ENCODE measurements at places on chromosomes 2 and 18.
A peak's percentile ranks its signal among the peaks of the same experiment; 100 is the strongest.

DNA sequence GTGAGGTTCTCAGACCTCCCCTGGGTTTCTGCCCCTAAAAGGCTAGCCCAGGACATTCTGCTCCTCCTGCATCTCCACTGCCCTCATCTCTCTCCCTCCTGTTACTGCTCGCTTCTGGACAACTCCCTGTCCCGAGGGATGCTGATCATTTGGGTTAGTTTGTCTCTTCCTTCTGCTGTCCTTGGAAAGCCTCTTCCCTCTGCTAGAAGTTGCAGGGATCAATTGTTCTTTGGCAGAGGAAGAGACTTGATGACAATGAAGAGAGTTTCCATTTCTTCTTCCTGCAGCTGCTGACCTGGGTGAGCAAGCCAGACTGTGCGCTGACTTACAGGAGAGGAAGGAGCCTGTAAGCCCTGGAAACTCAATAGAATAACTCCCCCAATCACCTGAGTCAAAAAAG is 68.9 kb downstream of the RDH14 start:
- H3K4me3 ChIP-seq = no peak overlapping the region
- H3K36me3 ChIP-seq = no peaks in the 10 kb centered on the region
- no peak for DNase-seq

DNA sequence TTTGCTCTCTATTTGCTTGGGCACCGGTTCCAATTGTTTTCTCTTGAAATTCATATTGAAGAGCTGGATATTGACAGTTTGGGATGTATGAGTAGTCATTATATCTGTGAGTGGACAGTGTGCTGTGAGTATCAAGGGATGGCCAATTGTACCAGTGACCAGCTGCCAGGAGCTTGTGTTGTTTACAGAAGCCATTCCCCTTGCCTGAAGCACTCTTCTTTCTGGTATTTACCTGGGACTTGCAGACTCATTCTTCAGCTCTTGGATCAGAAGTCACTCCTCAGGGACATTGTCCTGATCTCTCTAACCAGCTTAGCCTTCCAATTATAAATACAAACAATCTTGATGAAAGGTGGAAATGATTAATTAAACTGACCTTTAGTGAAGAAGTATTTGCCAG is 438.3 kb upstream of the LRATD1 start:
- H3K4me3 ChIP-seq = no peak overlapping the region
- DNase-seq = no peak
- H3K27me3 ChIP-seq = no peaks in the 10 kb centered on the region
- no peaks in the 10 kb centered on the region for H3K36me3 ChIP-seq
- no peak overlapping the region for H3K27ac ChIP-seq

DNA sequence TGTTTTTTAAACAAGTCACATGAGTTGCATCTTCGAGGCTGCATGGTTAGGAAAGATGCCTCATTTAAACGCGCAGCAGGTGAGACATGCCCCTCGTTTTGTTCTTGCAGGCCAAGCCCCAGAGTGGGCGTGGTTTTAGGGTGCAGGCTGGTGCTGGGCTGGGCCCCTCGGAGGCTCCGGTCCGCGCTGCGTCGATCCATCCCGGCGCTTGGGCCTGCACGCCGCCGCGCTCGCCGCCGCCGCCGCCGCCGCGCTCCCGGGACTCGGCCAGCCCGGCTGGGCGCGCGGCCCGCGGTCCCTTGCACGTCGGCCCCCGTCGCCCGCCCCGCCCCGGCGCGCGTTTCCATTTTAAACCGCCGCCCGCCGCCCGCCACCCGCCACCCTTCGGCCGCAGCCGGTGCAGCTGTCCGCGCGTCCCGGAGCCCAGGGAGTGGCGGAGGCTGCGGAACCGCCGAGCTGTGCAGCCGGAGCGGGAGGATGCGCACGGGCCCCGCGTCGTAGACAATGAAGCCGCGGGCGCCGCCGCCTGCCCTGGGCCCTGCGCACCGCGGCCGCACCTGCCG is 175.5 kb downstream of the AGAP1 start:
- H3K4me1 ChIP-seq = peaks cover 29% of the 10 kb centered on the region
- DNase-seq = peak; percentile 72
- no peaks in the 10 kb centered on the region for H3K36me3 ChIP-seq
- peaks cover 7% of the 10 kb centered on the region for H3K27me3 ChIP-seq
- H3K4me3 ChIP-seq = peak overlapping the region; percentile 51

DNA sequence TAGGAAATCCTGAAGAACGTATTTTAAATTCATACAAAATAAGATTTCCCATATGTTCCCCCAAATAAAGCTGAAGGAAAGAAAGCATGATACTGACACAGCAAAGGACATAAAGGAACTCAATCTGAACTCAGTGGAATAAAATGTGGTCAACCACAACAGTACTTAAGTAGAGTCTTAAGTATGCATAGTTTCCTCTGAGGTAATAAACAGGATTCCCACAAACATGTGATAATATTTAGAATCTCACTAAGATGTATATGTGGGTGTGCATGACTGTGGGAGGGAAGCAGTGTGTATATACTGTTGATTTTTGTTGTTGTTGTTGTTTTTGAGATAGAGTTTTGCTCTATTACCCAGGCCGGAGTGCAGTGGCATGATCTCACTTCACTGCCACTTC is 69.3 kb downstream of the NOL10 start:
- H3K27me3 ChIP-seq = no peaks in the 10 kb centered on the region

DNA sequence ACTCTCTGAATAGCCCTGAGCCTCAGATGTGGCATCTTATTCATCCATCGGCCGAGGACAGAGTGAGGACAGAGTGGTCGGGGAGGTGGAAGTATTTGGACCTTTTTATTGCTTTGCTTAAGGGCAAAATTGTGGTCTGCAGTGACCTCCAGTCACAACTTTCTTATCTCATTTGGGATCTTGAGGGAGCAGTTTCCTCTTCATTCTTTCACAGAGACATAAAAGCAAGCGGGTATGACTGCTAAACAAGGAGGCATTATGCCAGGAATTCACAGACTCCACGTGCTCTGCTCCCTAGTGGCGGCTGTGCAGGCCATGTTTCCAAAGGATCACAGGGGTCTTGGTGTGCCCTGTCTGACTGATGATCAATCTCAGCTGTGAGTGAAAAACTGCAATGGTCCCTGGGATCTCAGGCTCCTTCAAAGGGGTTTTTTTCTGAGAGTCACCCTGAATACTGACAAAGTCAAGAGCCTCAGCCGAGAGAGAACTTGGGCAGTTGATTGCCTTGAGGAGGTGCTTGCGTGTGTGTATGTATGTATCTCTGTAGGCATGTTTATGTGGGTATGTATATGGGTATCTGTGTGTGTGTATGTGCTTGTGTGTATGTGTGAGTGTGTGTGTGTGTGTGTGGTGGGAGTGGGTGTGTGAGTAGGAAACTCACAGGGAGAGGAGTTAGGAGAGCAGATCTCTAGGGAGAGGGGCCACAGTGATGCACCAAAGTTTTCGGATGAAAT is 47.7 kb downstream of the RAPGEF4 start:
- no peak overlapping the region for H3K4me3 ChIP-seq
- H3K4me1 ChIP-seq = no peaks in the 10 kb centered on the region
- no peak overlapping the region for H3K27ac ChIP-seq

DNA sequence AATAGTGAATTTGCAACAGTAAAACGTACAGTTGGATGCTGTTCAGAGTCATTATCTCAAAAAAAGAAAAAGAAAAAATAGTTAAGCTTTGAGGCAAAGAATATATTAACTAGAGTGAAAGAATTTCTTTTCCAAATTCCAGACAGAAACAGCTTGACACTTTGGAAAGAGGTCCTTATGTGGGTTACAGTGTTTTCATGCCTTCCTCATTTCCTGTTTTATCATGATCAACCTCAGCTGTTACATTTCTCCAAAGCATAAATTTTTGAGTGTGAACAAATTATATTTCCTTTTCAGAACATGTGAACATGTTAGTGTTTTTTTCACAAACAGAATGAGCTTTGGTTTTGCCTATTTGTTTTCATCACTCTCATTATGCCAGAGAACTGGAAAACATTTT is 13.6 kb downstream of the FRZB start:
- no peak for DNase-seq
- H3K36me3 ChIP-seq = no peaks in the 10 kb centered on the region
- H3K27me3 ChIP-seq = no peaks in the 10 kb centered on the region
- no peak overlapping the region for H3K27ac ChIP-seq
- H3K4me3 ChIP-seq = no peak overlapping the region

DNA sequence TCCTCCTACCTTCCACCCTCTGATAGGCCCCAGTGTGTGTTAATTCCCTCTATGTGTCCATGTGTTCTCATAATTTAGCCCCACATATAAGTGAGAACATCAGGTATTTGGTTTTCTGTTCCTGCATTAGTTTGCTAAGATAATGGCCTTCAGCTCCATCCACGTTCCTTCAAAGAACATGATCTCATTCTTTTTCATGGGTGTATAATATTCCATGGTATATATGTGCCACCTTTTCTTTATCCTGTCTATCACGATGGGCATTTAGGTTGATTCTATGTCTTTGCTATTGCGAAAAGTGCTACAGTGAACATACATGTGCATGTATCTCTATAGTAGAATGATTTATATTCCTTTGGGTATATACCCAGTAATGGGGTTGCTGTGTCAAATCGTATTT is 46.8 kb upstream of the PDE1A start:
- H3K27ac ChIP-seq = no peak overlapping the region
- H3K4me3 ChIP-seq = no peak overlapping the region
- H3K36me3 ChIP-seq = no peaks in the 10 kb centered on the region
- no peaks in the 10 kb centered on the region for H3K27me3 ChIP-seq
- no peak for DNase-seq

DNA sequence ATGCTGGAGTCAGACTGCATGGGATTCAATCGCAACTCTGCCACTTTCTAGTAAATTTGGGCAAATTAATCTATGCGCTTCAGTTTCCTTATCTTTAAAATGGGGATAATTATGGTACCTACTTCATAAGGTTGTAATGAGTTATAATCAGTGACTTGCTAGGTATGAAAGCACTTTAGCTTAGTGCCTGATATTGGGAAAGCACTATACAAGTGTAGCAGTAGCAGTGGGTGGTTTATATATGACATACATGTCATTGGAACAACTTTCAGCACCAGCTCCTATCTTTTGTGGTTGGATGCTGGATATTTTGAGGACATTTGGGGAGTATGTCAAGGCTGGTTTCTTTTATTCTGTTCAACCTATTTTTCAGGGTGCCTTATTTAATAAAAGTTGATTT is 277.7 kb downstream of the CAMKMT start:
- H3K27me3 ChIP-seq = no peaks in the 10 kb centered on the region
- no peak overlapping the region for H3K4me3 ChIP-seq

DNA sequence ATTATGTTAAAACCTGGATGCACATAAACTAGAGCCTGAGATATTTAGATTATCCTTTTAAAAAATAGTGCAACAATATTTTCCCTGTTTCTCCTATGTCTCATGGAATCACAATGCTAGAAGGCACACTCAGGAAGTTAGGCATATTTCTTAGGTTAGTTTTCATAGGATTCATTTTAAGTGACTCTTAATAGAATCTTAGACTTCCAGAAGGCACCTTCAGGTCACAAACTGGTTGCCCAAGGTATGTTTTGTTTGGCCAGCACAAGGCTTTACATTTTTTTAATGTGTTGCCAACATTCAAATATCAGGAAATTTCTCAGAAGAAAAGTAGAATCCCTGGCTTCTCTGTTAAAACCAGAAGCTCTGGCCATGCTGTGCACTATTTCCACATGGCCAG is 129.3 kb downstream of the LNPK start:
- H3K27ac ChIP-seq = no peak overlapping the region
- H3K4me1 ChIP-seq = no peaks in the 10 kb centered on the region
- no peak overlapping the region for H3K4me3 ChIP-seq
- no peaks in the 10 kb centered on the region for H3K36me3 ChIP-seq
- H3K27me3 ChIP-seq = no peaks in the 10 kb centered on the region

- no peaks in the 10 kb centered on the region for H3K27me3 ChIP-seq
- H3K27ac ChIP-seq = no peak overlapping the region
- H3K36me3 ChIP-seq = no peaks in the 10 kb centered on the region
- no peak for DNase-seq
These were observed 59.9 kb downstream of the SH3RF3 start for GRCh38 chr2:109188898-109189297.

- no peaks in the 10 kb centered on the region for H3K36me3 ChIP-seq
- DNase-seq = no peak
- peaks cover 11% of the 10 kb centered on the region for H3K4me1 ChIP-seq
- H3K27me3 ChIP-seq = no peaks in the 10 kb centered on the region
- H3K27ac ChIP-seq = no peak overlapping the region
- no peak overlapping the region for H3K4me3 ChIP-seq
These were observed 168.1 kb upstream of the ID2 start for GRCh38 chr2:8513601-8514273.

GRCh38 chr2:75456825-75457224 is 103.9 kb downstream of the EVA1A start:
- no peaks in the 10 kb centered on the region for H3K36me3 ChIP-seq
- no peaks in the 10 kb centered on the region for H3K4me1 ChIP-seq
- no peak overlapping the region for H3K4me3 ChIP-seq
- H3K27ac ChIP-seq = no peak overlapping the region
- no peaks in the 10 kb centered on the region for H3K27me3 ChIP-seq

GRCh38 chr18:34978953-34979608 is 62.1 kb upstream of the MAPRE2 start:
- H3K36me3 ChIP-seq = no peaks in the 10 kb centered on the region
- peak overlapping the region; percentile 90 for H3K4me3 ChIP-seq
- H3K27me3 ChIP-seq = no peaks in the 10 kb centered on the region

DNA sequence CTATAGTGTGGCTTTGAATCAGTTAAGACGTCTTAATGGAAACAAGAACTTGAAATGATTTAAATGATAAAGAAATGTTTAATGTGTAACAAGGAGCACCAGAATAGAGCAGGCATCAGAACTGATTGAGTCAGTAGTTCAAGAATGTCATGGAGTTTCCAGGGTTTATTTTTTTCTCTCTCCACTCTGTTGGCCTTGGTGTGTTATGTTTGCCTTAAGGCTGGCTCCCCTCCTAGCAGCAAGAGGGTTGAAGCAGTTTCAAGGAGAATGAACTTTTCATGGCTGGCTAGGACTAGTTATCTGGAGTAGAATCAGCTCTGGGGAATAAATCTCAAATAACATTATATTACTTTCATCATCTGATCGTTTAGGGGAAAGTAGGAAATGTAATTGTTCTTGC is 13.4 kb upstream of the GLS start:
- H3K27ac ChIP-seq = no peak overlapping the region
- no peaks in the 10 kb centered on the region for H3K36me3 ChIP-seq
- H3K4me1 ChIP-seq = peaks cover 15% of the 10 kb centered on the region

GRCh38 chr2:119415630-119416029 is 16.0 kb upstream of the TMEM37 start:
- DNase-seq = no peak
- H3K4me3 ChIP-seq = no peak overlapping the region
- H3K27ac ChIP-seq = no peak overlapping the region
- no peaks in the 10 kb centered on the region for H3K36me3 ChIP-seq

DNA sequence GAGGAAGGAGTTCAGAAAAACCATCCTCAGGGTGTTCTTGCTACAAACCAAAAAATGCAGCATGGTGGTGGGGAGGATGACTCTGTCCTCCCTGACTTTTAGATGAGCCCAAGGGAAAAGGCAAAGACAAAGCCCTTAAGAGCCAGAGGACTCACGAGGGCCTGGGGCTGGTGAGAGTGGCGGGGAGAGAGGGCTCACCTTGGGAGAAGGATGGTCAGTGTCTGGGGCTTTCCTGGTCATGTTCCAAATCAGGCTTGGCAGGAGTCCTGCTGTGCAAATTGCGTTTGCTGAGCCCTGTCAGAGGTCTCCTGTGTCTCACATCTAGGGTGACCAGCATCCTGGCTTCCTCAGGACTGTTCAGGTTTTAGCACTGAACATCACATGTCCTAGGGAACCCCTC is 4.7 kb downstream of the UGT1A1 start:
- H3K27me3 ChIP-seq = peaks cover 5% of the 10 kb centered on the region
- no peaks in the 10 kb centered on the region for H3K36me3 ChIP-seq
- DNase-seq = no peak
- H3K4me1 ChIP-seq = no peaks in the 10 kb centered on the region
- no peak overlapping the region for H3K4me3 ChIP-seq

- no peaks in the 10 kb centered on the region for H3K4me1 ChIP-seq
- no peak overlapping the region for H3K4me3 ChIP-seq
- H3K27me3 ChIP-seq = no peaks in the 10 kb centered on the region
- H3K36me3 ChIP-seq = no peaks in the 10 kb centered on the region
These were observed 216.4 kb upstream of the AGAP1 start for GRCh38 chr2:235277485-235277884.

Data from lower lobe of right lung (tissue), 2 donors.